ENCODE measurements at places on chromosomes 5 and 9.

- peak; percentile 25 for DNase-seq
These were observed 74.5 kb downstream of the APTX start for GRCh38 chr9:32926911-32927310.

DNA sequence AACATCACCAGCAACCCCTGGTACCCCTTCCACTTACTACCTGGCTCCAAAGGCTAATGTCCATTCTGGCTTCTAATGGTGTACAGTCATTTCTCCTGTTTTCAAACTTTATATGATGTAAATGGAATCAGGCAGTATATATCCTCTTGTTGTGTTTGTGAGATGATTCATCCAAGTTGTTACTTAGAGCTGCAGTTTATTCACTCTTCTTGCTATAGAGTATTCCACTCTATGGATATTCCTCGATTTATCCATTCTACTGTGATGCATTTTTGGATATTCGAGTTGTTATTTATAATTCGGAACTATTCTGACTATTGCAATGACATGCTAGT is 32.4 kb downstream of the IRF1 start:
- DNase-seq = no peak

- no peak for DNase-seq
These were observed 5.9 kb upstream of the ERAP2 start for GRCh38 chr5:96870094-96871026.

DNA sequence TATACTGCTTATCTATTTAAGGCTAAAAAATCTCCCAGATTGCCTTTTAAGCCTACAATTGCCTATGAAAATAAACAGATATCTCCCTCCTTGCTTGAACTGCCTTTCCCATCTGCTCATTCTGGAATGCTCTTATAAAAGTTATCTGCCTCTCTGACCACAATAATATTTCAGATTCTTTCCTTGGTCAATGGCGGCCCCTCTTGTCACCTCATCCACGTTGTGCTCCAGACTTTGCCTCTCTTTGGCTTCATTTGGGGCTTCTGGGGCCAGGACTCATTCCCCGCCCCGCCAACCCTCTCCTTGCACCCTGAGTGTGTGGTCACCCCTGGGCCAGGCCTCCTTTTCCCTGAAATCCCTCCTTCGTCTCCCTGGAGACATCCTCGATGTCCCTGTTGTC is 110.0 kb upstream of the RPS23 start:
- no peak for DNase-seq

DNA sequence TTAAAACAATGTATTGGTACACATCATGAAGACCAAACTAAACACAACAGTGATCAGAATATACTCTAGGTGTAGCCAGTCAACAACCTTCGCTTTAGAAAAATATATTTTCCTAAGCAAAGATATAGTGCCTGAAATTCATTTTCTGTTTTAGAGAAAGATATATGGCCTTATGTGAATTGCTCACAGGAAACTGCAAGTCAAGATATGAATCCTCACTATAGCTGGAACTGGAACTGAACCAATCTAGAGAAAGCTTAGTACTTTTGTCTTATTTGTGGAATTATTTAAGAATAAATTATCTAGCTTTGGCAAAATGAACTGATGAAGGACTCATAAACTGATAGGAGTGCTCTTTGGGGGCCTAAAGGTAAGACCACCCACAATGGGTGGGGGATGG is 27.3 kb downstream of the GZMK start:
- DNase-seq = no peak

DNA sequence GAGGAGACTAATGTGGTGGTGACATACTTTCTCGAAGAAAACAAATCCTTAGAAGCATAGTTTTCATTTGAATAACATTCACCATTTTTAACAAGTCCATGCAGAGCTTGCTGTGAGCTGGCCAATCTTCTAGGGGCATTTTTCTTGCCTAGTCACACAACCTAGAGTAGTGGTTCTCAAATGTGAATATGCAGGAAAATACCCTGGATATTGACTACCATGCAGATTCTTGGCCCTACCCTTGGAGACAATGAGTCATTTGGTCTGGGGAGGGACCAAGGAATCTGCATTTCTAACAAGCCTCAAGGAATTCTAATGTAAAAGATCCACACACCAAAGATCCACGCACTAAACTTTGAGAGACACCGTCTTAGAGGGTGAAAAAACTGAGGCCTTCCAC is 23.5 kb downstream of the GDNF start:
- no peak for DNase-seq

DNA sequence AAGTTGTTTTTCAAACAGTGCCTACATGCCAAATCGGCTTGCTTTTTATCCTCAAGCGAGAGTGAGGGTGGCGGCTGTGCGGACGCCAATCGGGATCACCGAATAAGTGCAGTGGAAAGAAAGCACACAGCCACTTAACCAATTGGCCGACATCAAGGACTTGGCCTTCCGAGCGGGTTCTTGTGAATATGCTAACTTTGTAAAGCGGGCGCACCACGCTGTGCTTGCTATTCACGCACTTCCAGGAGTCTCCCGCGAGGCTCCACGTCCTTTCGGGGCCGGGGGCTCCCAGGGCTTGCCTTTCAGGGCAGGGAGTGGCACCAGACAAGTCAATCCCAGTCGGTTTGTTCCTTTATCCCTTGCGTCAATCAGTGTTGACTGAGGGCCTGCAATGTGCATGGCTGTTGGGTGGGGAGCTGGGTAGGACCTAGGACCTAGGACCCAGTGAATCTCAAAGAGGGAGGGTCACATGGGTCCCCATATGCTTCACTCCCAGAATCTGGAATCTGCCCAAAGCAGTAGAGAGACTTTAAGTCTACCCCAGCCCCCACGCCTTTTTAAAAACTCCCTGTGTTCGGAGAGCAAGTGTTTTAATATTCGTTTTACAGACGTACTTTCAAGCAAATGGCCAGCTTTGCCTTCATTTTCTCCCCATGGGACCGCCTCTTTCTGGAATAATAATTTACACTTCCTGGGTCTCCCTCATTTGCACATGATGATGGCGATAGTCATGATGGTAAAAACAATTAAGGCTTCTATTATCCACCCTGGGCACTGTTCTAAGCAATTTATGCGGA is 2.0 kb upstream of the GCNT4 start:
- no peak for DNase-seq

- DNase-seq = peak; percentile 92
These were observed 324.4 kb downstream of the ENC1 start for GRCh38 chr5:74316064-74316603.

DNA sequence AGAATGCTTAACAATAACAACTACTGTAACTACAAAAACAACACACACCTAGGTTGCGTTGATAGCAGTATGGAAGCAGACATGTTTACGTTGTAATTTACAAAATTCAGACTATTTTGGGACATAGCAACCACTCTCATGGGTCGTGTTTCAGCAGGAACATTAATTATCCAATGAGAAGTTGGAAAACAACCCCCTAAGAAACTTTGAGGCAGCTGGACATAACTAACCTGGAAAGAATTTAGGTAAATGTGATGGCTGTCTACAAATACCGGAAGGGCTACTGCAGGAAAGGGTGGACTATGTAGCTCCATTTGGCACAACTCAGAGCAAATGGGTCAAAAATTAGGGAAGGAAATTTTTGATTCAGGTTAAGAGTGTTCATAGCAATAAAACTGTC is 409.3 kb downstream of the ADGRV1 start:
- no peak for DNase-seq

GRCh38 chr5:144832416-144832815 is 661.7 kb downstream of the KCTD16 start:
- DNase-seq = no peak

DNA sequence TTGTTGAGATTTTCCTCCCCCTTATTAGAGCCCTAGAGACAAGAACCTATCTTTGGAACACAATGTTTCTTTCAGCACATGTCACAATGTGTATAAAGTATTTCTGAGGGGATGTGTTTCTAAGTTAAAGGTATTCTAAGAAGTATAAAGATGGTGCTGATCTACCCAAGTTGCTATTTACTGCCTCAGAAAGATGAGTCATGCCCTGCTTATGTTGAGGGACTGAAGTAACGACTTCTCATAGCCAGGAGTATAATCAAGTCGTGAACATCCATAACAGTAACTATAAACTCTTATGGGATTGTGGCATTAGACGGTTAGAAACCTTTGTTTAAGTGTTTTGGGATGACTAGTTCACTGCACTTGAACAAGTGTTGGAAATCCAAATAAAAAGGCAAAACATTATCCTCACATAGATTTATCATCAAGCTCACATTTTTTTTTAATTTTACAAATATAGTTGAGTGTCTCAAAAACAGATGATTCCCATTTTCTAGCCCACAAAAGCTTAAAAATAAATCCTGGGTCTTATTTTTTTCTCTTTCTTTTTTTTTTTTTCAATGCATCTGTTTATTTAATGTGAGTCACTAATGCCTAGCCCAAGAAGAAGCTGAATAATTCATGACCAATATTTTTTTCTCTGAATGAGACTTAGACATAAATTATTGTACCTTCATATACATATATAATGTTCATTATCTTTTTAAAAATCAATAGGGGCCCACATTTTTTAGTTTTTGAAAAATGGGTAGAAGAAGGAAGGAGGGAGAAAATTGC is 12.2 kb upstream of the TMEM252 start:
- DNase-seq = no peak

GRCh38 chr5:106545325-106545724 is 1125.4 kb downstream of the EFNA5 start:
- no peak for DNase-seq
